ENCODE measurements at places on chromosomes 16 and 17.

- DNase-seq = no peak
These were observed 39.7 kb downstream of the CUEDC1 start for GRCh38 chr17:57915544-57915943.

DNA sequence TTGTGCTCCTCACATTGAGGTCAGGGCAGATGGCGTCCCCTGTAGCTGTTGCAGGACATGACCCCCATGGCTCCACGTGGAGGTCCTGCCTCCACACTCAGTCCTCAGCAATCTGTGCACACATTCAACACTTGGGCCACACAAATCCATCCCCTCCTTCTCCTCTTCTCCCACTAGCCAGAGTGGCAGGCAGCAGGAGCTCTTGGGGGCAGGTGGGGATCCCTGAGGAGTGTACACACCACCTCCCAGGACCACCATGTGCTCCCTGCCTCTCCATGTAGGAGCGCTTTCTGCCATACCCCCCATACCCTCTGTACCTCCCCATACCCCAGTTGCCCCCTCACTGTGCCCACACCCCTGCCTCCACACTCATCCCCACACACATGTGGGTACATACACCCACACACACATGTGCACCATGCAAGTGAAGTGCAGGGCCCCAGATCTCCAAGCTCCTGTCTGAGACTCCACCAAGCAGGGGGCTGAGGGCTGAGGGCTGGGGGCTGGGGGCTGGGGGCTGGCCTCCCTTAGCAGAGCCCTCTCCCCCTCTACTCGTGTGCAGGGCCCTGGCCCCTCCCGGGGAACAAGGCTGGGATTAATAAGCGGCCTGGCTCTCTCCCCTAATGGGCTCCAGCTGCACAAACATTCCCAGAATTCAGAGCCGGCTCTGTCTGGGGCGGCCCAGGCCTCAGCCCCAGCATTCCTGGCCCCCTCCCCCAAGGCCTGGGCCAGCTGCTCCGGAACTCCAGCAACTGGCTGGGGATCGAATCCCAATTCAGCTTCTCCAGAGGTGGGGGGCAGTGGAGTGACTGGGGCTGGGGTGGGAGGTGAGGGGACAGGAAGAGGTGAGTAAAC lies 48.2 kb upstream of the MEIOC start:
- no peak for DNase-seq

DNA sequence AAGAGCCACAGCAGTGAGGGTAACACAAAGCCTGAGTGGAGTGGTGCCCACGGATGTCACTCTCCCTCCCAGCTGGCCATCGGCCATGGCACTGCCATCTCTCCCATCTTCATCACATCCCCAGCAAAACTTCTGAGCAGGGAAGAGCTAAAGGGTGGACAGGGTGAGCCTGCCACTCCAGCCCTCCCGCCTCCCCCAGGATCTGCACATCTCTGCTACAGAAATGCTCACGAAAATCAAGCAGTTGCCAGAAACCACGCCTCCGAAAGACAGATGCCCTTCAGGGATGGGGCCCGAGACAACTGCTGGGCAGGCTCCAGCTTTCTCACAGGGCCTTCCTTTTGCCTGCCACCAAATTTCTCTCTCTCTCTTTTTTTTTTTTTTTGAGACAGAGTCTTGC lies 3.6 kb downstream of the GRIN2C start:
- DNase-seq = no peak

- DNase-seq = no peak
These were observed 299.6 kb downstream of the MAP2K4 start for GRCh38 chr17:12320286-12320685.

DNA sequence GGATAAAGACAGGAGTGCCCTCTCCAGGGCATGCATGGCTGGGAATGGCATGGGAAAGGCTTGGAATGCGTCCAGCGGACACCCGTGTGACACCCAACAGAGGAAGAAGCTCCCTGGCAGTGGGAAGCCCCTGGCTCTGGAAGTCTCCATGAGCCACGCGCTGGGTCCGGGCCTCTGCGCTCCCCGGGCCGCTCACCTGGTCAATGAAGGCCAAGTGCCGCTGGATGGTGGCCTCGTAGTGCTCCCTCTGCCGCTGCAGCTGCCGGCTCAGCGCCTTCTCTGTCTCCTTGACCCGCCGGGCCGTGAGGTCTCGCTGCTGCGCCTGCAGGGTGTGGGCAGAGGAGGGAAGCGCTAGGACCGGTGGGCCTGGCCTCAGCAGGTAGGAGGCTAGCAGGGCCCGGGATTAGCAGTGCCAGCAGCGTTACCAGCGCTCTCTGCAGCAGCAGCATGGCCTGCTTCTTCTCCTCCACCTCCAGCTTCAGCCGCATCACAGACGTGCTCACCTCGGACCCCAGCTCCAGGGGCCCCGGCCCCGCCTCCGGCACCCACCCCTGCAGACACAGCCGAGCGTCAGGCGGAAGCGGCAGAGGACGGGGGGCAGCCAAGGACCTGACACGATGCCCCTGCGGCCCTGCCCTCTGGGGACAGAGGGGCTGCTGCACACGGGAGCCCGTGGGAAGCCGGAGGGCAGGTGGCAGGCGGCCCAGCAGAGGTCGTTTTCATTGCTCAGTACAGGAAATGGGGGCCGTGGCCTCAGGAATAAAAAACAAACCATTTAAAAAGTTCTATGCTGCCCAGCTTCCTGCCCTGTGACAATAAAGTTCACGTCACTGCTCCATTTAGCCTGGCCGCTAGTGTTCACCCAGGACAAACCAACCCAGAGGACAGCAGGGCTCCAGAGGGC lies 26.0 kb downstream of the CEP131 start:
- DNase-seq = no peak

DNA sequence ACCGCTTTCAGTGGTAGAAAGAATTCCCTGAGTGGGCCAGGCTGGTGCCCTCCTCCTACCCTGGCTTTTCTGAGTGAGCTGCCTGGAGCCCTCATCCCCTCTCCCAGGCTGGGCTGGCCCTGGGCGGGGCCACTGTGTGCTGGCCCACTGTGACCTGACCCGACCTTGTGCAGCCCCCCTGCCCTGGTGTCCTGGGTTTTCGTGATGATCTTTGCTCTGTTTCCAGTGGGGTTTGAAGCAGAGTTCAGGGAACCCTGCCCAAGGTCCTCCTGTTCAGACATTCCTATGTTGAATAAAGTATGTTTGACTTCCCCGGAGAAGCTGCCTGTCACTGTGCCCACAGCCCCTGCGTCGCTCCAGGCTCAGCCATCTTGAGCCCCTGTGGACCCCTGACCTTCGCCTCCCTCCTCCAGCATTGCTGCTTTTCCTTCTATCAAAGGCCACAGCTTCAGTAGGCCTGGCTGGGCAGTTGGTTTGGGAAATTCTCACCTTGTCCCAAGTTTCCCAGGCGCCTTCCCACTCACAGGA lies 13.7 kb upstream of the NAGLU start:
- DNase-seq = no peak

- DNase-seq = no peak
These were observed 131.1 kb upstream of the RPL38 start for GRCh38 chr17:74072340-74072739.

- no peak for DNase-seq
These were observed 62.7 kb upstream of the GAS7 start for GRCh38 chr17:10261098-10261497.

GRCh38 chr17:34769049-34769448 lies 189.7 kb downstream of the TMEM132E start:
- no peak for DNase-seq

GRCh38 chr16:66889622-66890021 lies 9.3 kb downstream of the PDP2 start:
- no peak for DNase-seq

DNA sequence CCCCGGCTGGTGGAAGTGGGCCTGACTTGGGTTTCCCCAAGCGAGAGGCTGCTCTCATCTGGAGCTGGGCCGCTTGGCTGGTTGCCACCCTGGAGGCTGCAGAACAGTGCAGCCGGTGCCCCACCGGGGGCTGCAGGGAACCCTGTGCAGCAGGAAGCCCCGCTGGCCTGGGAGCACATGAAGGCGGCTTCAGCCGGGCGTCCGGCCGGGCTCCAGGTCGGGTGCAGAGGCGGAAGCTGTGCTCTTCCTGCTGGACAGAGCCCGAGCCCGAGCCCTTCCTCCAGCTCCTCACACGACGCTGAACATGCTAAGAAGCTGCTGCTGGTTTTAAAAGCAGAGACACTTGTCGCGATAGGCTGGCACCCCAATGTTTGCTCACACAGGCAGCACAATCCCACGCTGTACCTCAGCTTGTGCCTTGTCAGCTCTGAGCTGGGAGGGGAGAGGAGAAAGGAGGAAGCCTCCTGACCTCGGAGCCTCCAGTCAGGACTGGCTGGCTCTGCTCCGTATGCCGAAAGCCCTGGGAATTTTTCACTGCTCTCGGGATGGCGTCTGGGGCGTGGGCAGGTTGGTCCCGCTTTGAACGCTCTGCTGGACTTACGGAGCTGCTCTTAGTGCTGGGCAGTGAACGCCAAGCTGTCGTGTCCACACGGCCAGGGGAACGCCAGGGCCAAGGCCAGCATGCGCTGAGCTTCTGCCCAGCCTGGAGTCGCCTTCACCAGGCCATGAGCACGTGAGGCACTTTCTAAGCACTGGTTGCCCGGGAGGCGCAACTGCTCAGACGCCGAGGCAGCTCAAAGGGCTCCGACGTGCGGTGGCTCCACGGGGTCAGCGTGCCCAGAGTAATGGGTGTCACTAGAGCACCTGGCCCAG lies 8.8 kb downstream of the CDK5R1 start:
- no peak for DNase-seq

- no peak for DNase-seq
These were observed 7.2 kb downstream of the MPO start for GRCh38 chr17:58273453-58274104.

DNA sequence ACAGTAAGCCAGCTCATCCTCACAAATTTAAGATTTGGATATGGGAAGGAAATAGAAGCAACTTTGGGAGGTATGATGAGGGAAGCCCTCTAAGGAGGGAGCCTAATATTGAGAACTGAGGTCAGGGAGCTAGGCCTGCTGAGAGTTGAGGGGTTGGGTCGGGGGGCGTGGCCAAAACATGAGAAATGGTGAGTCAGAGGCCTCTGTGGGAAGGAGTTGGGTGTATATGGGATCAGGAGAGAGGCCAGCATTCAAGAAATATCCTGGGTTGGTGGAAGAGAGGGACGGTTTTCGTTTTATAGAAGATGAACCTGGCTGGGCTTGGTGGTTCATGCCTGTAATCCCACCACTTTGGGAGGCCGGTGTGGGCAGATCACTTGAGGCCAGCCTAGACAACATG lies 48.4 kb downstream of the CLEC16A start:
- no peak for DNase-seq

Data from hematopoietic multipotent progenitor cell treated with erythropoietin and hydrocortisone succinate and interleukin-3 and kit ligand, for 17 days (in vitro differentiated cells).